ENCODE measurements at places on chromosomes 2 and 18. TPM values are rescaled to one million over a fixed set of nuclear protein-coding genes. Genes with fewer than 3 reads are reported as not detected.

DNA sequence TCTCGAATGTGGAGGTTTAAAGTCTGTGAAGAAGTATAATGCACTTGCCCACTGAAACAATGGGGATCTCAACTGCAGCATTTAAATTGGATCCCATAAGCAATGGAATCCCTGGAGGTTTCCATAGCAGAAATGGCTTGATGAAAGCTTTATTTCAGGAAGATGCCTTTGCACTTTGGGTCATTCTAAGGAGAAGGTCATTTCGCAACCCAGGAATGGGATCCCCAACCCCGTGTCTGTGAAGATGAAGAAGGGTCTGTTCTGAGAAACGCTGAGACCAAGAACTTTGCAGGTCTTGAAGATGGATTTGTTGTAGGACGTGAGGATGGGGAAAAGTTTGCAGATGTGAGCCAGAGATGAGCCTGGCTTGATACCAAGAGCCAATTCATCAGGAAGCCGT is 1.8 kb upstream of the KCNG3 start:
- no peaks in the 10 kb centered on the region for H3K27me3 ChIP-seq
- peaks cover 19% of the 10 kb centered on the region for H3K36me3 ChIP-seq

The RBKS gene
- 2.3 TPM for total RNA-seq

DNA sequence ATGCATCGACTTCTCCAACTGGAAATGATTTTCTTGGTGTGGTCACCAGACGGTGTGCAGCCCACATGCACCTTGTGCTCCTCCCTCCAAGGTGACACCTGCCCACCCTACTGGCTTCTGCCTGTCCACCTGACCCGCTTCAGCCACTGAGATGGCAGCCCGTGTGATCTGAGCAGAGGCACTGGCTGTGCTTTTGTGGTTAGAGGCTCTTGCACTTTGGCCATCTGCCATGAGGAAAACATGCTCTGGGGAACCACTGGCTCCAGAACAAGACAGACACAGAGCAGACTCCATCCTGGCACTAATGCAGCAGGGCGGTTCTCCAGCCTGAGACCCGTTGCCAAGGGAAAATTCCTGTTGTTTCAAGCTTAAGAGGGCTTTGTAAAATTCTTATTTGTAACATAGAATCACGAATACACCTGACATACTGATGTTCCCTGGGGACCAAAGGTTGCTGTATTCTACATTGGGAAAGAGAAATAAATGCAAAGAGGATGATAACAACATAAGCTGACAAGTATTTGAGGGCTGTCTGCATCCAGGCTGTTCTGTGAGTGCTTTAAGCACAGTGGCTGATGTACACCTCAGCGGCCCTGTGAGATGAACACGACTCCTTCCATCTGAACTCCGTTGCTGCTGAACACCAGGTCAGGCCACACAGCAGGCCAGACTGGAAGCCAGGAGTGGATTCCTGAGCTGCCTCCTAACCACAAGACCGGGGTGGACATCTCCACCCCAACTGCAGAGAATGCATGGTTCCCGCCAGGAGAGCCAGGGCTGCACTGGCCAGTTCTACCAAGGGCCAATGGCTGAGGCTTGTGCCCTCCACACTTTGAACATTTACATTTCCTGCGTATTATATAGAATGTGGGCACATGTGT is 820.4 kb downstream of the GALR1 start:
- H3K27me3 ChIP-seq: no peaks in the 10 kb centered on the region
- DNase-seq: no peak
- no peaks in the 10 kb centered on the region for H3K4me1 ChIP-seq
- no peak overlapping the region for H3K4me3 ChIP-seq
- H3K36me3 ChIP-seq: no peaks in the 10 kb centered on the region

- no peaks in the 10 kb centered on the region for H3K27me3 ChIP-seq
- H3K36me3 ChIP-seq: no peaks in the 10 kb centered on the region
- H3K4me3 ChIP-seq: no peak overlapping the region
- H3K27ac ChIP-seq: no peak overlapping the region
These were observed 128.6 kb downstream of the MSH2 start for GRCh38 chr2:47531378-47532042.

GRCh38 chr2:170073288-170073687 is 104.7 kb upstream of the MYO3B start:
- peaks cover 37% of the 10 kb centered on the region for H3K4me1 ChIP-seq
- DNase-seq: peak; percentile 78
- peak overlapping the region; percentile 88 for H3K27ac ChIP-seq
- no peaks in the 10 kb centered on the region for H3K27me3 ChIP-seq
- no peak overlapping the region for H3K4me3 ChIP-seq
- peaks cover 4% of the 10 kb centered on the region for H3K36me3 ChIP-seq

The ZNF521 gene
- total RNA-seq: not detected

DNA sequence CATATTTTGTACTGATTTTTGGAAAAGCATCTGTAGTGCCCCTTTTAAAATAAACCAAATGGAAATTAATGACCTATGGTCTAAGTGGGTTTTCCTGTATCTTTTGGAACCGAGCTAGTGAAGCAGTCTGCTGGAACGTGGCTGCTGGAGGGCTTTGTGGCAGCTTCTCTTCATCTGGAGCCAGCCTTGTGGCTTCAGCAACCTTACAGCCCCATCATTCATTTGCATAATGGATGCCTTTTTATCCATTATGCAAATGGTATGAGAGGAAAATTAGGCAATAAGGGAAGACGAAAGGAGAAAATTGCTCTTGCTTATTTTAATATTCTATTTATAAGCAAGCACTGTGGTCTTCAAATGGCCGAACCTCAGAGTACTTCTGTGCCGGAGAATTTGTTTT is 421.0 kb downstream of the PARD3B start:
- no peak for DNase-seq
- H3K27me3 ChIP-seq: no peaks in the 10 kb centered on the region
- no peaks in the 10 kb centered on the region for H3K4me1 ChIP-seq
- H3K4me3 ChIP-seq: no peak overlapping the region
- H3K36me3 ChIP-seq: no peaks in the 10 kb centered on the region
